ENCODE measurements at places on chromosomes 7 and 10. TPM values are rescaled to one million over a fixed set of nuclear protein-coding genes. Genes with fewer than 3 reads are reported as not detected.

The NUTM2B gene
- 1.1 TPM for total RNA-seq

The AGBL3 gene
- total RNA-seq: 7.6 TPM

The SHTN1 gene
- 44.2 TPM for total RNA-seq

The GTPBP4 gene
- total RNA-seq: 37.1 TPM

The SPAG6 gene
- total RNA-seq: 8.4 TPM

The HOXA11 gene
- total RNA-seq: 5.2 TPM

The RBM33 gene
- 78.7 TPM for total RNA-seq

The PKD1L1 gene
- total RNA-seq: 0.82 TPM

The COPS6 gene
- total RNA-seq: 89.1 TPM

The SEMA3A gene
- total RNA-seq: 10.7 TPM

The MINPP1 gene
- total RNA-seq: 13.1 TPM

The MLXIPL gene
- 26.2 TPM for total RNA-seq

- H3K27ac ChIP-seq: no peak overlapping the region
- H3K4me1 ChIP-seq: no peaks in the 10 kb centered on the region
Observed at GRCh38 chr7:31020652-31021051, 31.5 kb upstream of the ADCYAP1R1 start.

DNA sequence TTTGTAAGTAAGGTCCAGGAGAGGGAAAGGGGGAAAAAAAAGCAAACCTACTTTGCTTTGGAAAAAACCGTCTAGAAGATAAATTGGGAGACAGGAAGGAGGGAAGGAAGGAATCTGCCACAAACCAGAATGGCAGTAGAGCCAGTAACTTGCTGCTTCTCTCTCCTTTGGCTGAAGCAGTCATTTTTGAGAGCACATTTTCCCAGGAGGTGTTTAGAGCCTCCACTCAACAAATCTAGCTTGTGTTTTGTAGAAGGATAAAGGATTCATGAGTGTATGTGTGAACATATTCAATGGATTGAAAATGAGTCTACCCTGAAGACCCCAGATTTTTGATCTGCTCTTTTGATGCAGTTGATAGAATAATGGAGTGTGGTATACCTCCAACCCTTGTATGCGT lies 2.6 kb downstream of the NRG3 start:
- no peak overlapping the region for H3K4me3 ChIP-seq
- no peaks in the 10 kb centered on the region for H3K4me1 ChIP-seq
- H3K27ac ChIP-seq: no peak overlapping the region
- H3K27me3 ChIP-seq: peaks cover 2% of the 10 kb centered on the region
- DNase-seq: no peak
- no peaks in the 10 kb centered on the region for H3K36me3 ChIP-seq

- no peak overlapping the region for H3K27ac ChIP-seq
- DNase-seq: no peak
- H3K36me3 ChIP-seq: no peaks in the 10 kb centered on the region
- H3K27me3 ChIP-seq: no peaks in the 10 kb centered on the region
- no peaks in the 10 kb centered on the region for H3K4me1 ChIP-seq
- no peak overlapping the region for H3K4me3 ChIP-seq
Observed at GRCh38 chr7:99305473-99306260, 20.0 kb upstream of the ARPC1A start.

DNA sequence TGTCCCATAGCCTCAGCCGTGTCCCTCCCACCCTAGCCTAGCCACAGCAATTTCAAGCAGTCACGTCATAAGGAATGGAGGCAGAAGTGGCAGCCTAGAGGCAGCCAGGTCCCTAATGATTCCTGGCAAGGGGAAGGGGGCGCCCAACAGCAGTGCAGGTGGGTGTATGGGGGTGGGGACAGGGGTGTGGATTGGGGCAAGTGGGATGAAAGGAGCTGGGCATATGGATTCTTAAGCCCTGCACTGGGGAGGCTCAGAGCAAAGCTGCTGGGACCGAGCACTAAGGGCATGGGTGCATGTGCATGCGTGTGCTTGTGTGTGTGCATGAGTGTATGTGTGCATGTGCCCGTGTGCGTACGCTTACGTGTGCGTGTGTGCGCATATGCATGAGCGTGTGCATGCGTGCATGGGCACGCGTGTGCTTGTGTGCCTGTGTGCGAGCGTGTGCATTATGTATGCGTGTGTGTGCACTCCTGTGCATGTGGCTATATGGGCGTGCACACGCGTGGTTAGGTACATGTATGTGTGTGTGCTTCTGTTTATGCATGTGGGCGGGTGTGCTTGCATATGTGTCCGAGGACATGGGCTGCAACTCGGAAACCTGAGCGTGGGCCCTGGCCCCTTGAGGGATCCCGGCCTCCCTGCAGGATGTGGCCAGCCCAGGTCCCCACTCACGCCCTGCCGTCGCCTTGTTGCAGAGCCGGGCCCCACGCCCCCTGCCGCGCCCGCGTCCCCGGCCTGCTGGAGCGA lies 34.1 kb downstream of the SH2B2 start:
- H3K4me3 ChIP-seq: no peak overlapping the region
- DNase-seq: no peak
- no peaks in the 10 kb centered on the region for H3K36me3 ChIP-seq
- no peaks in the 10 kb centered on the region for H3K27me3 ChIP-seq
- no peak overlapping the region for H3K27ac ChIP-seq

- no peak overlapping the region for H3K27ac ChIP-seq
- no peaks in the 10 kb centered on the region for H3K27me3 ChIP-seq
- H3K36me3 ChIP-seq: no peaks in the 10 kb centered on the region
- H3K4me3 ChIP-seq: no peak overlapping the region
- DNase-seq: no peak
Observed at GRCh38 chr10:71423901-71424300, 27.2 kb downstream of the CDH23 start.

DNA sequence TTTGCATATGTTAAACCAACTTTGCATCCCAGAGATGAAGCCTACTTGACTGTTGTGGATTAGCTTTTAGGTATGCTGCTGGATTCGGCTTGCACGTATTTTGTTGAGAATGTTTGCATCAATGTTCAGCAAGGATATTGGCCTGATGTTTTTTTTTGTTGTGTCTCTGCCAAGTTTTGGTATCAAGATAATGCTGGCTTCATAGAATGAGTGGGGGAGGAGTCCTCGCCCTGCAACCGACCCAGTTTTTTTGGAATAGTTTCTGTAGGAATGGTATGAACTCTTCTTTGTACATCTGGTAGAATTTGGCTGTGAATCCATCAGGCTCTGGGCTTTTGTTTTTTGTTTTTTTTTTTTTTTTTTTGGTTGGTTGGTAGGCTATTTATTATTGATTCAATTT lies 147.9 kb downstream of the AHR start:
- no peaks in the 10 kb centered on the region for H3K27me3 ChIP-seq
- DNase-seq: no peak
- no peak overlapping the region for H3K4me3 ChIP-seq

- no peak overlapping the region for H3K4me3 ChIP-seq
- H3K27me3 ChIP-seq: no peaks in the 10 kb centered on the region
- no peak overlapping the region for H3K27ac ChIP-seq
- no peak for DNase-seq
Observed at GRCh38 chr7:37659971-37660565, 23.5 kb upstream of the GPR141 start.

GRCh38 chr7:70384024-70384423 lies 747.9 kb upstream of the GALNT17 start:
- H3K27ac ChIP-seq: no peak overlapping the region
- H3K36me3 ChIP-seq: no peaks in the 10 kb centered on the region
- H3K4me3 ChIP-seq: no peak overlapping the region
- DNase-seq: peak; percentile 18
- H3K4me1 ChIP-seq: no peaks in the 10 kb centered on the region

GRCh38 chr10:72762042-72762441 lies 70.1 kb downstream of the MCU start:
- H3K27ac ChIP-seq: no peak overlapping the region
- no peaks in the 10 kb centered on the region for H3K4me1 ChIP-seq
- DNase-seq: no peak
- no peaks in the 10 kb centered on the region for H3K36me3 ChIP-seq

- no peaks in the 10 kb centered on the region for H3K36me3 ChIP-seq
- H3K4me3 ChIP-seq: no peak overlapping the region
- no peak overlapping the region for H3K27ac ChIP-seq
- no peaks in the 10 kb centered on the region for H3K4me1 ChIP-seq
Observed at GRCh38 chr7:47211519-47211973, 370.4 kb downstream of the TNS3 start.

- no peak for DNase-seq
- H3K4me3 ChIP-seq: no peak overlapping the region
- no peaks in the 10 kb centered on the region for H3K27me3 ChIP-seq
- no peaks in the 10 kb centered on the region for H3K36me3 ChIP-seq
- H3K27ac ChIP-seq: no peak overlapping the region
Observed at GRCh38 chr10:129689671-129690071, 222.6 kb downstream of the MGMT start.

GRCh38 chr10:95517536-95518454 lies 43.4 kb downstream of the SORBS1 start:
- no peak for DNase-seq
- peaks cover 12% of the 10 kb centered on the region for H3K4me1 ChIP-seq
- H3K27me3 ChIP-seq: no peaks in the 10 kb centered on the region
- no peak overlapping the region for H3K4me3 ChIP-seq
- H3K27ac ChIP-seq: no peak overlapping the region

DNA sequence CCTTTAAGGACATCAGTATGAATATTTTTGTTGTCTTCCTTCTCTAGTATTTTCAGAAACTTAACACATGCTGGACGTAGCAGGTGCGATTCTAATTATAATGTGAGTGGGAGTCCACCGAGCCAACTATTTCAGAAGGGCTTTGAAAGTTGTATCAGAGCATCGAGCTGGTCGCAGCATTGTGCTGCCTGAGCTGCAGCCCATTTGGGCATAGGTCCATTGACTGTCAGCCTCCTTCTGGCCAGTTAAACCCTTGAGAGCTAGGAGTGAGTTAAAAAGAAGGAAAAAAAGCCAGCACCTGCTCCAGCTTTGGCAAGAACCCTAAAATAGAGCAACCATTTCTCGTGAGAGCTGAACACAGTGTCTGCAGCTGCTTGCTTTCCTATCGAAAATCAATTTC lies 47.8 kb downstream of the SLC35G1 start:
- no peak overlapping the region for H3K27ac ChIP-seq
- no peak for DNase-seq
- H3K4me1 ChIP-seq: no peaks in the 10 kb centered on the region
- no peaks in the 10 kb centered on the region for H3K27me3 ChIP-seq

DNA sequence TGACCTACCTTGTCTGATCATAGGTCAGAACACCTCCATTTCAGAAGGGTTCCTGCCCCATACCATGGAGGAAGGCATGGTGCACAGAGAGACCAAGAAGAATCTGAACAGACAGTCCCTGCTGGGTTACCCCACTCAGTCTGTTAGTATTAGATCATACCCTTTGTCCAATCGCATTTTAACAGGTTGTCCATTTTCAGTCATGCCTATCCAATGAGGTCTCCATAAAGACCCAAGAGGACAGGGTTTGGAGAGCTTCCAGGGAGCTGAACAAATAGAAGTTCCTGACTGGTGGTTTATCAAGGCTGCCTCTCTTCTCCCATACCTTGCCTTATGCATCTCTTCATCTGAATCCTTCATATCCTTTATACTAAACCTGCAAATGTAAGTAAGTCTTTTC lies 21.2 kb upstream of the SLC16A12 start:
- H3K4me1 ChIP-seq: no peaks in the 10 kb centered on the region
- H3K27ac ChIP-seq: peak overlapping the region; percentile 33
- H3K36me3 ChIP-seq: no peaks in the 10 kb centered on the region
- no peak for DNase-seq
- H3K4me3 ChIP-seq: no peak overlapping the region
- no peaks in the 10 kb centered on the region for H3K27me3 ChIP-seq

GRCh38 chr7:152145853-152146466 lies 120.5 kb downstream of the GALNT11 start:
- no peak overlapping the region for H3K4me3 ChIP-seq
- no peak for DNase-seq
- no peaks in the 10 kb centered on the region for H3K27me3 ChIP-seq
- H3K27ac ChIP-seq: no peak overlapping the region

DNA sequence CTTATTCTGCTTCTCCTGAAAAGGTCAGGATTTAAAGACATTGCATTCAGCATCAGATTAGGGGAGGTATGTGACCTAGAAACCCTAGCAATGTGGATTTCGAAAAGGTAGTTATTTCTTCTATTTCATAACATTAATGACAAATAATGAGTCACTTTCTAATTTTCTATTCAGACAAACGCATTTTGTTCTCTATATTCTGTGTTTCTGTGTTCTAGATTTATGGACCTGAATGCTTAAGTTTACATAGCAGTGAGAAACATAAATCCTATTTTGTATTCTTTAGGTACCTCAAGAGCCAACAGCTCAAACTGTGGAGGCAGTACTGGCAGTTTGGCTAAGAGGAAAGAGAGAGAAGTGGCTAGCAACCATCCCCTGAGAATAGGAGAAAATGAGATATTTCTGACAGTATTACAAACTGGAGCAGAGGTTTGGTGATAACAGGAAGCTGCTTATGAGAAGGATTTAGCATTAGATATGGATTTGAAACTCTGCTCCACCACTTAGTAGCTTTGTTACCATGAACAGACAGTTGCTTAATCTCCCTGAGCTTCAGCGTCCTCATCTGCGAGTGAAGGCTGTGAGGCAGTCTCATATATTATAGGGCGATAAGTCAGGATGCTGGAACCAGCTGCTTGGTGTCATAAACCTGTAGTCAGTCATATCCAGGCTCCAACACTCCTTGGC lies 28.2 kb downstream of the CDK14 start:
- no peaks in the 10 kb centered on the region for H3K27me3 ChIP-seq
- H3K4me3 ChIP-seq: no peak overlapping the region
- H3K27ac ChIP-seq: no peak overlapping the region
- peaks cover 3% of the 10 kb centered on the region for H3K4me1 ChIP-seq

GRCh38 chr7:104921596-104921995 lies 92.4 kb upstream of the KMT2E start:
- H3K36me3 ChIP-seq: peaks cover 3% of the 10 kb centered on the region
- no peak overlapping the region for H3K4me3 ChIP-seq
- DNase-seq: no peak
- H3K4me1 ChIP-seq: no peaks in the 10 kb centered on the region
- no peak overlapping the region for H3K27ac ChIP-seq

- H3K36me3 ChIP-seq: no peaks in the 10 kb centered on the region
- H3K27ac ChIP-seq: no peak overlapping the region
- H3K27me3 ChIP-seq: no peaks in the 10 kb centered on the region
- H3K4me1 ChIP-seq: no peaks in the 10 kb centered on the region
Observed at GRCh38 chr10:27687326-27687725, 58.3 kb downstream of the MKX start.

DNA sequence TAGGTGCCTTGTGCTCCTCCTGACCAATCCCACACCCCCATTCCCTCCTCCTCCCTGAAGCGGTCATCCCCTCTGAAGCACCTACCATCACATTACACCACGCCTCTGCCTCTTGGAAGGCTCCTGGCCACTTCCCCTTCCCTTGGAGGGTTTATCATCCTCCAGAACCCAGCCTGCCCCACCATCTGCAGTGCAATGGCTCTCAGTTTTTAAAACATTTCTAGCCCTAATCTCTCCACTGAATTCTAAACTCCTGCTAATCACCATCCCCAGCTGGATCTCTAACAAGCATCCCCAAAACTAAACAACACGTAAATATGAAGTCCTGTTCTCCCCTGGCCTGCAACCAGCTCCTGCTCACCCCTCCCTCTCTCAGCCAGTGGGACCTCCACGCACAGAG lies 70.6 kb downstream of the PIP4K2A start:
- no peak overlapping the region for H3K4me3 ChIP-seq
- DNase-seq: no peak
- no peak overlapping the region for H3K27ac ChIP-seq
- no peaks in the 10 kb centered on the region for H3K36me3 ChIP-seq
- no peaks in the 10 kb centered on the region for H3K27me3 ChIP-seq

GRCh38 chr7:2810682-2811415 lies 33.3 kb downstream of the GNA12 start:
- H3K4me1 ChIP-seq: peaks cover 6% of the 10 kb centered on the region
- H3K36me3 ChIP-seq: no peaks in the 10 kb centered on the region
- H3K27ac ChIP-seq: no peak overlapping the region

- no peaks in the 10 kb centered on the region for H3K27me3 ChIP-seq
- H3K27ac ChIP-seq: no peak overlapping the region
- DNase-seq: no peak
- no peaks in the 10 kb centered on the region for H3K36me3 ChIP-seq
- H3K4me3 ChIP-seq: no peak overlapping the region
Observed at GRCh38 chr7:48811071-48811470, 113.3 kb upstream of the CDC14C start.

All from kidney (tissue), 22 donors.